ENCODE measurements at places on chromosomes 4 and X.

DNA sequence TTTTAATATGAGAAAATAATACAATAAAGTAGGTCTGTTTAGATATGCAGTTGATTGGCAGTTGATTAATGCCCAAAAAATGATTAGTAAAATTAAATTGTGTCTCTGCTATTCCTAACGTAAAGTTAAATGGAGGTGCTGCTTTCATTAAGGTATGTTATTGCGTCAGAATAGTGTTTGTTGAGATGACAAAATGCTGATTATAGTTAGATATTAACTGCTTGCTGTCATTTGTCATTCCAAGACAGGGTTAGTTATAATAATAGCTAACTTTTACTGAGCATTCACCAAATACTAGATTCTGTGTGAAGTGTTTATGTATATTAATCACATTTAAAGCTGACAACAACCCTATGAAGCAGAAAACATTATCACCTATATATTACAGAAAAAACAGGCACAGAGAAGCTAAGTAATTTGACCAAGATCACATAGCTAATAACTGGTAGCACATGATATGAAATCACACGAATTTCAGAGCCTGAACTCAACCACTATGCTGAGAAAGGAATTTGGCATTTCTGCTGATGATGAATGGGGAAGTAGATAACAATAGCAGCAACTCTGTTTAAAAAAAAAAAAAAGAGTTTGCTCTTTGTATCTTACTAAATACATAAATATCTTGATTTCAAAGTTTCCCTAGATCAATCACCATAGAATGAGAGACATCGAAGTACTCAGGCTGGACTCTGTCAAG lies 59.7 kb upstream of the WDR44 start:
- DNase-seq, result no peak

- DNase-seq, result no peak
Observed at GRCh38 chrX:155113097-155113496, 41.8 kb downstream of the BRCC3 start.

GRCh38 chrX:72100824-72101351 lies 30.8 kb downstream of the RTL5 start:
- DNase-seq, result no peak

DNA sequence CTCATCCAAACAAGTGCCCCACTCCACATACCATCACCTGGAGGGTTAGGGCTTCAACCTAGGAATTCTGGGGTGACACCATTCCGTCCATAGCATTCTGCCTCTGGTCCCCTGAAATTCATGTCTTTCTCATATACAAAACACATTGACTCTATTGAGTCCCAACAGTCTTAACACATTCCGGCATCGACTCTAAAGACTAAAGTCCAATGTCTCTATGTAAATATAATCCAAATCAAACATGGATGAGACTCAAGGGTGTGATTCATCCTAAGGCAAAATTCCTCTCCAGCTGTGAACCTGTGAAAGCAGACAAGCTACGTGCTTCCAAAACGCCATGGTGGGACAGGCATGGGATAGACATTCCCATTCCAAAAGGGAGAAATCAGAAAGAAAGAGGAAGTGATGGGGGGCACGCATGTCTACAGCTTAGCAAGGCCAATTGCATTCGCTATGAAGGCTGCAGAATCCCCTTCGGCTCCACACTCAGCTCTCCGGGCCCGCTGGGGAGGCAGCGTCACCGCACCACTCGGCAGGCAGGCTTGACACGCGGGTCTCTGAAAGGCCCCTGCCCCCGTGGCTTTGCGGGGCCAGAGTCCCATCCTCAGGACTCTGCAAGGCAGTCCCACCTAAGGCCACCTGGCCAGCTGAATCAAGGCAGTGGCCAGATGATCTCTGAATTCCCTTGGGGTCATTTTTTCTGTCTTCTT lies 53.2 kb downstream of the ADRA2C start:
- DNase-seq, result no peak

DNA sequence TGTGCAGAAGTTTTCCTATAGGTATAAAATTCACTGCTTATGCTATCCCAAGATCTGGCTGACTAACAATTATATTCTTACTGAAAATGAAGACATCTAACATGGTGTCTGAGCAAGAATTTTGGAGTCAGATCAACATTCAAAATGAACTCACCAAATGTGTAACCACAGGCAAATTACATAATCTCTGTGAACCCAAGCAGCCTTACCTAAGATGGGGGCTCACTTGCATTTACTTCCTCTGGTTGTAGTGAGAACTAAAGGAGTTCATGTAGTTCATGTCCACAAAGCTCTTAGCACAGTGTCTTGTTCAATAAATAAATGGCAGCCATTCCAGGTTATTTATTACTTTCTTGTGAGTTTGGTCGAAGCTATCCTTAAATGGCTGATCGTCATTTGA lies 163.9 kb upstream of the LCORL start:
- no peak for DNase-seq
